ENCODE measurements at places on chromosomes 12 and 14.

DNA sequence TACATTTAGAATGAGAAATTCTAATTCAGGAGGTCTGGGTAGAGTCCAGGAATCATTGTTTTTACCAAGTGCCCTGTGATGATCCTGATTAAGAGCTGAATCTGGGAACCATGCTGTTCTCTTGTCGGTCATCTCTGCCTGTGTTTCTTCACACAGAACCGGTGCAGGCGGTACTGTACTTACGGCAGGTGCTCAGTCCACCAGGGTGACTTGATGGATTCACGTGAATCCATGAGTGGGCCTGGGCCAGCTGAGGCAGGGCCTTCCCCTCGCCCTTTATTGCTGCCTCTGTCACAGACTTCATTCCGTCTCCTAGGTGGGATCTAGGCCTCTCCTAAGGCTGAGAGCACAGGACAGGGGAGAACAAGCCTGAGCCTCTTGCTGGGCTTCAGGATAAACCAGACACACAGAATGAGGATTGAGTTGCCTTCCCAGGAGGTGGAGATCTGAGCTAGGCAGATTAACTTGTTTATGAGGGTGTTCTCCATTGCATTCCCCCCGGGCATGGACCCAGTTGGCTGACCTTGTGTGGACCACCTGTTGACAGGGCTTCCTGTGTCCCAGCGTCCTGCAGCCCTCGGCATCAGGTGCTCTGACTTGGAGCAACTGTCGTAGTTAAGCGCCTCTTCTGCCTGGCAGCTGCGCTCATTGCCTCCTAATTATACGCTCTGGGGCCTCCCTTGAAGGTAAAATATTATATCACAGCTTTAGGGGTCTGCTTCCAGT, 42.1 kb downstream of the B4GALNT3 start:
- no peak for DNase-seq

GRCh38 chr12:1047898-1048660, 57.1 kb downstream of the ERC1 start:
- no peak for DNase-seq

DNA sequence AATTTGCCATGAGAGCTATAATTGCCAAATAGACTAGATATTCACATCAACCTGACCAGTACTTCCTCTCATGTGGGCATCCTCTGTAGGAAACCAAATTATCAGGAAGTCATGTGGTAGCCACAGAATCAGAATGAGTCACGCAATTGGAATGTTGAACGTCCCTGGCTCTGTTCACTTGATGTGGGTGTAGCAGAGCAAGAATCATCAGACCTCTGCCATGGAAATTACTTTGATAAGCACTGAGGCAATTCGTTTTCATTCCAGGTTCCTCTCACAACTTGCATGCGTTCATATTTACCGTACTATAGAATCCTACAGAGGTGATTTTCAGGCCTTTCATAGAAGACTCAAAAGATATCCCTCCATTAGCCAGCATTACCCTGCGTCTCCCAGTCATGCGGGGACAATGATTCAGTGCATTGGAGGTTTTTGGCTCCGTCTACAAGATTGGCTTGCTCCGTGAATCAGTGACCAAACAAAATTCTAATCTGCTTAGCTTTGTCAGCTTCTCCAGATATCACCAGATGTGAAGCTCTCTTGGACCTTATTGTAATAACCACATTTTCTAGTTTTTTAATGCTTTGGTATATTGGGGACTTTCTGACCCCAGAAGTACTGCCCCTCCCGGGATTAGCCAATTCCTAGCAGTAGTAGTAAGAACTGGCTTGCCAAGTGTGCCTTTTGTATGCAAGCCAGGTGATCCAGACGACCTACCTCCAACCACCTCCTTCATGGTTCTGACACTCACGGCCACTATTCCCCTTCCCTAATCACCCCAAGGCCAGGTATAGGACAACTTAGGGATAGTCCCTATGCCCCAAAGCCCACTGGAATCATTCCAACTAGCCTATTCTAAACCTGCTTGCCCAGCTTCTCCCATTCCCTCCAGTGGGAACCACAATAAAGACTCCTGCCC, 133.4 kb downstream of the KICS2 start:
- DNase-seq = peak; percentile 95

- DNase-seq = no peak
Observed at GRCh38 chr12:96057986-96058553, 22.7 kb upstream of the LTA4H start.

DNA sequence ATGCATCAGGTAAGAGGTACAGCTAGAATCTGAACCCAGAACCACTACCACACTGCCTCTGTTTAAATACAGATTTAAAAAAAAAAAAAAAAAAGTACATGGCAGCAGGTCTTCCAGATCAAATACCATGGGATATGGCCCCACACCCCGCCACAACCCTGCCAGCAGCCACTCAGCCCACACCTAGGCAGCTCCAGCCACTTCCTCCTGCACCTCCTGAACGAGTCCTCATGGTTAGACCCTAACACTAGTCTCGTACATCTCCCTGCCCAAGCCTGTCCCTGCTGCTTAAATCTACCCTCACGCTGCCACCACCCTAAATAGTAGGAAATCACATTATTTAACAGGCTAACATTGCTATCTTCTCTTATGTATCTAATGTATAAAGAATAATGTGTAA, 12.6 kb downstream of the SETD3 start:
- DNase-seq = no peak

GRCh38 chr14:63275611-63276010, 43.1 kb downstream of the GPHB5 start:
- no peak for DNase-seq

DNA sequence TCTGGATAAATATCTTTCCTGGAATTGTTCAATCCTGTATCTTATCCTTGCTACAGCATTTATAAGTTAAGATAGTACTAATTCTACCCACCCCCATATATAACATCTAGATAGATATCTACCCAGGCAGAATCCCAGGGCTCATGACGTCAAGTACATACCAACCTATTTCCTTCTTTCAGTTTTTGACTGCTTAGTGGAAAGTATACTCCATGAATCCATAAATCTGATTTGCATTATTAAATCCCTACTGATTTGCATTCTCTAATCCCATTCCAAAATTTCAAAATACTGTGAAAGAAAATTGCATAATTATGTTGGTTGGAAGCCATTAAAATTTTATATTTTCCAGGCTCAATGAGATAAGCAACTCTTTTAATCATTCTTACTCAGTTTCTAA, 111.7 kb downstream of the KITLG start:
- DNase-seq = peak; percentile 48

DNA sequence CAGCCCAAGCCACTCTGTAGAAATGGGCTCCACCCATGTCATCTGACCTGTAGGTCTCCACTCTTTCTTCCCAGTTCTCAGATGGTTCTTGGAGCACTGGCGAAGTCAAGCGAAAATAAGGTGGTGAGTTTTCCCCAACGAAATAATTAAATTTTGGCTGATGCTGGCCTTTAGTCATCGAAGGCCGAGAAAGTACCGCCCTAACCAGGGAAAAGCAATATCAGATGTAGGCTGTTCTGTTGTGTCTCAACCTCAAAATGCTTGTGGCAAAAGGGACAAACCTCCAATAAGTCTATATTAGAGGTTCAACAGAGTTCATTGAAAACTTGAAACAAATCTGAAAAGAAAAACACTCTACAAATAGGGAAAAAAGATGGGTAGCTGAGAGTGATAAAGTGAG, 48.6 kb upstream of the BCAT1 start:
- no peak for DNase-seq

DNA sequence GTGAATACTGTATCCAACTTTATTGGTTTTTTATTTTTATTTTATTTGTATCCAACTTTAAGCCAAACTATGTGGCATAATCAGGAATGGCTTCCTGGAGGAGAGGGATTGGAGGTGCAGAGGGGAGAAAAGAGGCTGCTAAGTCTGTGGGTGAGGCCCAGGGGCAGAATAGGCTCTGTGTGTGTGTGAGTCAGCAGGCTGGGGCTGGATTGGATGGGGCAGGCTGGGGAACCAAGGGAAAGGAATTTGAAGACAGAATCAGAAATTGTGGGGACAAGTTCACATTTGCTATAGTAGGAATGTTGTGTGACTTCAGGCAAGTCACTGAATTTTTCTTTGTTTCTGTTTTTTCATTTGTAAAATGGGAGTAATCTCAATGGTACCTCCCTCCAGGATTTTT, 12.8 kb upstream of the RILPL1 start:
- DNase-seq = peak; percentile 10

- no peak for DNase-seq
Observed at GRCh38 chr14:31270196-31270772, 62.7 kb upstream of the HECTD1 start.

DNA sequence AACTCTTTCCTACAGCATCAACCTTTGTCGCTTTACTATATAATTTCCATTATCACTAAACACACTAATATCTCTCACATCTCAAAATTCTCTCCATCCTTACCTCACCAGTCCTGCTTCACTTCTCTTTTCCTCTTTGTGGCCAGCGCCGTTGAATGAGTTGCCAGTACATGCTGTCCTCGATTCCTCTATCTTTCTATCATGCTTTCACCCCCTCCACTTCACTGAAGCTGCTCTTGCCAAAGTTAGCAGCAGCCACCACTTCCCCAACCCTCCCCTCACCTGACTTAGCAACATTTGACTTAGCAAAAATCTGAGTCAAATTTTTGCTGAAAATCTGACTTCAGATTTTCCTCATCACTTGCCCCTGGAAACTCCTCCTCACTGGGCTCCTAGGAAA, 210.4 kb downstream of the ANO6 start:
- no peak for DNase-seq

DNA sequence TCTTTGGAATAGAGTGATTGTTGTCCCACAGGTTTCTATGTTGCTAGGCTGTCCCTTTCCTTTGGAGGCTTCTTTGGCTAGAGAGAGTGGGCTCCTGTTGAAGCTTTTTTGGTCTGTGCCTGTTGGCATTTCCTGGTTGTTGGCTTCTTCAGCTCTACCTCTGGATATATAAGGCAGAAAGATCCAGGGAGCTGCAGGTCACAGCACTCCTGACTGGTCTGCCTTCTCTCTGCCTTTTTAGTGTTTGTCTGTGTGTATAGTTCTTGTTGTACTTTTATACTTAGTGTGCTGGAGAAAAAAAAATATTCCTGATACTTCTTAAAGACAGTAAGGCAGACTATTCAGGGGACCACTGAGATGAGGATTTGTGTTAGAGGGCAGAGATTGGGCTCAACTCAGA, 202.7 kb downstream of the FBXL14 start:
- no peak for DNase-seq

- peak; percentile 37 for DNase-seq
Observed at GRCh38 chr12:102526656-102527055, 46.3 kb upstream of the IGF1 start.

DNA sequence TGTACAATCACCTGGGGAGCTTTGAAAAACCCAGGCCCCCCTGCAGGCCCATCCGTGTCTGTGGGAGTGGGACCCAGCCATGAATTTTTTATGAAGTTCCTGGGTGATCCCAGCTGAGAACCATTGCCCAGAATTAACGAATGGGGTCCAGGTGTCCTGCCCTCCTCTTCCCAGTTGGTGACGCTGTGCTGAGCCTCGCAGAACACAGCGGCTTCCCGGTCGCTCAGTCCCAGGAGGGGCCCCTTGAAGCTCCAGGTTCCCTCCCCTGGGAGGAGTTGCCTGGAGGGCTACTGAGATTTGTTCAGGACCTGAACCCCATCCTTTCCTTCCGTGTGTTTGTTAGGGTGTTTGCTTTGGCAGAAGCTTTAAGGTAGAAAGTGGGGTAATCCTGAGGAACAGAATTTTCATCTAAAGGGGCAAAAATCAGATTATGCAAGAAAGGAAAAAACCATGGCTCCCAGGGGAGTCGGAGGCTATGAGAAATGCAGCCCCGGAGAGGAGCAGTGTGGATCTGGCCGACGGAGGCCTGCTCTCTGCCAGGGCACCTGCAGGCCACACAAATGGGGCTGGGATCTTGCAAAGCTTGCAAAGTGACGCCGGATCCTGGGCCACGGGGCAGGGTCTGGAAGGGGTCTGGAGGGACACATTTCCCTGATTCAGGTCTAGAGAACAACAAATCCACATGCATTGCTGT, 164.7 kb upstream of the PRMT8 start:
- DNase-seq = no peak

GRCh38 chr14:85813040-85813439, 283.1 kb downstream of the FLRT2 start:
- DNase-seq = no peak

- peak; percentile 45 for DNase-seq
Observed at GRCh38 chr14:61927520-61927919, 165.3 kb downstream of the SNAPC1 start.

DNA sequence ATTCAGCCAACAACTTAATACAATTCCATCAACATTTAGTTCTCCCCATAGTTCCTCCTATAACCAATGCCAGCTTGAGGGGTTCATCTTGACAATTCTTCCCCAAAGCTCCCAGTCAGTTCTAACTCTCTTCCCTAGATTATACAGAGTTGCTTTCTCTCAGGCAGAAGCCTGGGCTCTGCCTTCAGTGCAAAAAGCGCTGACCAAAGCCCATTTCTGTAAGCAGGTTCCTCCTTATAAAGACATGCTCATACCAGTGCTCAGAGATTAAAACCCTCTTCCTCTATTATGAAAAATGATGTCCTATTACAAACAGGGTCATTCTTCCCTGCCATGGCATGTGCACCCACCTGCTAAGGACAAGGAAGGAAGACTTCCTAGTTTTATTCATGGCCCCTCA, 16.2 kb downstream of the SPIC start:
- DNase-seq = no peak

DNA sequence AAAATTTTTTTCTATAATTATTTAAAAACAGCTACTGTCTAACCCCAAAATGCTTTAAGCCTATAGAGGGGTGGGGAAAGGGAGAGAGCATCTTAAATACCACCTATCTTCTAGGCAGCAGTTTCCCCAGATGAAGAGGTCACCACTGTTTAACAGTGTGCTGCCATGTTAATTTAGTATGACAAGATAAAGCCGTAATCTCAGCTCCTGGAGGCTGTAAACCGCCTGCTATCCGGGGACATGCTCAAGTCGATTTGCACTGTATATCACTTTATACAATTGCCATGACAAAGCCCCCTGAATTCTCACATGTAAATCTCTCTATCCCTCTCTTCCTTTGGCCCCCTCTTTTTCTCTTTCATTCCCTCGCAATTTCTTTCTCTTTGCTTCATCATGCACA, 68.5 kb downstream of the SOX5 start:
- no peak for DNase-seq

- DNase-seq = no peak
Observed at GRCh38 chr12:58521796-58522195, 398.5 kb downstream of the LRIG3 start.

- DNase-seq = no peak
Observed at GRCh38 chr12:65825507-65826352, 1.4 kb downstream of the HMGA2 start.

Measured in fibroblast of skin of right quadriceps (primary cell).